ENCODE measurements at places on chromosomes 2 and 18.
A peak's percentile ranks its signal among the peaks of the same experiment; 100 is the strongest.

DNA sequence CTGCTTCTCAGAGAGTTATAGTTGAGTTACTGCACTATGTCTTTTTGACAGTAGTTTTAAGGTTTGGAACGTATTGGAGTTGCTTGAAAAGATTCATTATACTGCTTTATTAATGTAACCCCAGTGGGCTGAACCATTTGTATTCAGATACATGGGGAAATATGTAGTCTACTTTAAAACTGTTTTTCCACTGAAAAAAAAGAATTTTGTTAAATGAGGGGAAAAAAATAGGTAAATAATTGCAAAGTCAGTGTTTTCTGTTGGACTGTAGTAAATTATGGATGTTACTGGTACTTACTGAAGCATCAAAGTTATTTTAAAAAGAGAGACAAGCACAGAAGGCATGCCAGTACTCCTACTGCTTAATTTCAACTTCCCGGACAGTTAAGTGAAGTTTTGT, 36.4 kb downstream of the ZC3H15 start:
- no peak for DNase-seq

- DNase-seq = peak; percentile 91
Measured at GRCh38 chr18:3652380-3653262, 202.6 kb downstream of the TGIF1 start.

GRCh38 chr2:150555611-150556356, 68.3 kb upstream of the RND3 start:
- peak; percentile 46 for DNase-seq

GRCh38 chr2:207718521-207718920, 7.1 kb downstream of the CCNYL1 start:
- no peak for DNase-seq

DNA sequence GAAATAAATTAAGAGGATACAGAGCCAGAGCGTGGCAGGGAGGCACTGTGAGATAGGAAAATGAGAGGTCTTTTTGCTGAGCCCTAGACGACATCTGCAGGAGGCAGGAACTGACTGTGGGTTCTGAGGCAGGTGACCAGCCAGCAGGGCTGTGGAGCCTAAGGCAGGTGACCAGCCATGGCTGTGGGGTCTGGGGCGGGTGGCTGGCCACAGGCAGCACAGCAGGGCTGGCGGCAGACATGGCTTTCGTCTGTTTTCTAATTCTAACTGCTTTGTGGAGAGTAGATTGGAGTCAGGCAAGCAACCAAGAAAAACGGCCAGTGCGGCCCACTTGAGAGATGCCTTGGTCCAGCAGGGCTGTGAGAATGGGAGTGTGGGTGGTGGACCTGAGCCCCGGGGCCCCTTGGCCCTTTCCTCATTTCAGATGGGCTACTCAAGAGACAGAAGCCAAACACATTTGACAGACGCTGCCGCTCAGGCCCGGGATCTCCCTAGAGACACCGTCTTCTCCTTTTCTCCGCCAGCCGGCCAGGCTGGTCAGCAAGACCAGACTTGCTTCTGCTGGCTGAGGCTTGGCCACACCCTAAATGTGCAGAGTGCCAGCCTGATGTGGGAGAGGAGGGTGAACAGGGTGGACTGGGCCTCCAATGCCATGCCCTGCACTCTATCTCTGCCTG, 19.7 kb upstream of the GNAL start:
- no peak for DNase-seq

DNA sequence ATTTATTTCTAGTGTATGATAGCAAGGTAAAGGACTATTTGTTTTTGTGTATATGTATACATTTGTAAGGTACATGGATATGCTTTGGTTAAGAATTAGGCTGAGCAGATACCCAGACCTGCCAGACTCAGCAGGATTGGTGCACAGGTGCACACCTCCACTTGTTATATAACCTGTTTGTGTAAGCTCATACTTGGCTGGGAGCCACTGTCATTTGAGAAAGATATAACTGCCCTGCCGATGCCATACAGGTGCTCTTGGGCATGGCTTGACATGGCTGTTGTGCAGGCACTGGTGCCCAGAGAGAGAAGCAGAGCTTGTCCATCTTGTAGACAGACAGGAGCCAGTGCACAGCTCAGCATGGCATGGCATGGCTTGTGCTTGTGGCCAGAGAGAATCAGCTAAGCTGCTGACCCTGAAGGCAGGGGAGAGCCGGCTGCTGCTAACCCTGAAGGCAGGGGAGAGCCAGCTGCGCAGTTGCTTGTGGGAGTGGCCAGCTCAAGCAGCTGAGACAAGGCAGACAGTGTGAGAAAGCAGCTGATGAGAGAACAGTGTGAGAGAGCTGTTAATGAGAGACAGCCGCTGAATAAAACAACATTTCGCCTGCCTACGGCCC, 136.5 kb downstream of the RNF144A start:
- DNase-seq = no peak

Measured in kidney tubule cell (primary cell).